ENCODE measurements at places on chromosomes 7 and 10.

DNA sequence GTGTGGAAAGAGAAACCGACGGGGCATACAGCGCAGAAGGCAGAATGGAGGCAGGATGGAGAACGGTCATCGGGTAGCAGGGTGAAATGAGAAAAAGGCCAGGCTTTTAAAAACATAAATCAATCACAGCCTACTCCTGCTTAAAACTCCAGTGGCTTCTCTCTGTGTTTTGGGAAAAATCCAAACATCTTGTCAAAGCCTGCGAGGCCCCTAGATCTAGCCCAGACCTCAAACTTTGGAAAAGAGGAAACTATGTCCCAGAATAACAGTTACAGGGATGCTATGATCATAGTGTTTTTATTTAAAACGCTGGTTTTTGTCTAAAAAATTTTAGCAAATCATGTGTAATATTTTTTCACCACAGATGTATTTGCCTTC, 41.1 kb downstream of the PPP1R3C start:
- H3K4me1 ChIP-seq = peaks cover 100% of the 10 kb centered on the region
- DNase-seq = no peak
- no peaks in the 10 kb centered on the region for H3K27me3 ChIP-seq
- peak overlapping the region; percentile 97 for H3K27ac ChIP-seq
- H3K36me3 ChIP-seq = no peaks in the 10 kb centered on the region

DNA sequence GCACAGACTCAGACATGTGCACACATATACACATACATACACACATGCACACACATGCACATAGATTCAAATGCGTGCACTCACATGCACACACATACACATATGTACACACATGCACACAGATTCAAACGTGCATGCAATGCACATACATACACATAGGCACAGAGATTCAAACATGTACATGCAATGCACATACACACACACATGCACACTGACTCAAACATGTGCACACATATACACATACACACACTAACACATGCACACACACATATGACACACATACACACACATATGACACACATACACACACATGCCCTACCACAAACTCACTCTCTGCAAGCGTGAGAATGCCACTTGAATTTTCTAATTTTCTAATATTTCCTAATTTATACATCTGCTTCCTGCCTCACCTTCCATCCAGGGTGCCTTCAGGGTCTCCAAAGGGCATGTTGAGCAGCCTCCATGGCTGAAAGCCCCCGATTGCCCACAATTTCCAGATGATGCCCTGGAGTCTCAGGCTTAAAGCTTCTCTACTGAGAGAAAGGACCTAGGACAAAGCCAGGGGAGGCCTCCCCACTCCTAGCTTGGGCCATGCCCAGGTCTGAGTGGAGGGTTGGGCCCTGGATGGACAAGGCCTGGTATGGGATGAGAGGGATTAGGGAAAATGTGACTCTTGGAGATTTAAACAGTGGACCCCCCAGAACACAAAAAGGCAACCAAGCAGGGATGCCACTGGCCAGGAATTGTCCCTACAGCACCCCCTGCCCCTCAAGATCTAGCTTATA, 487.1 kb downstream of the TCERG1L start:
- H3K4me1 ChIP-seq = no peaks in the 10 kb centered on the region
- H3K36me3 ChIP-seq = no peaks in the 10 kb centered on the region
- H3K4me3 ChIP-seq = no peak overlapping the region
- no peaks in the 10 kb centered on the region for H3K27me3 ChIP-seq

DNA sequence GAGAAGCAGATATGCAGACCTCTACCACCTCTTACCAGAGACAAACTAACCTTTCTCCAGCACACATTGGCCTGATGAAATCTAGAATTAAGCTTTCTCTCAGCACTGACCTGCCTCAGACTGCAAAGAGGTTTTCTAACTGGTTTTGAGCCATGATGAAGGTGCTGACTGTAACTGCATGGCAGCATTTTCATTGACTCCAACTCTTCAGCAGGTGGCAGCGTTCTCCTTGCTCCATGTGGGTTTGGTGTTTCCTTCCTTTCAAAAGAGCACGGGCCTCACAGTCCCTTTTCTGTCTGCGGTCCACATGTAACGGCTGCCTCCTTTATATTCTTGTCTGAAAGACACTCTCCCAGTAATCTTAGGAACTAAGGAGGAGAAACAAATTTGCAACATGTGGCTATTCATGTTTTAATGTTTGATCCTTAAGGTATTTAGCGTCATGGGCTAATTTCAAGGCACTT, 12.6 kb downstream of the KLLN start:
- no peak overlapping the region for H3K4me3 ChIP-seq
- no peaks in the 10 kb centered on the region for H3K27me3 ChIP-seq
- H3K27ac ChIP-seq = no peak overlapping the region
- H3K36me3 ChIP-seq = no peaks in the 10 kb centered on the region
- DNase-seq = no peak

DNA sequence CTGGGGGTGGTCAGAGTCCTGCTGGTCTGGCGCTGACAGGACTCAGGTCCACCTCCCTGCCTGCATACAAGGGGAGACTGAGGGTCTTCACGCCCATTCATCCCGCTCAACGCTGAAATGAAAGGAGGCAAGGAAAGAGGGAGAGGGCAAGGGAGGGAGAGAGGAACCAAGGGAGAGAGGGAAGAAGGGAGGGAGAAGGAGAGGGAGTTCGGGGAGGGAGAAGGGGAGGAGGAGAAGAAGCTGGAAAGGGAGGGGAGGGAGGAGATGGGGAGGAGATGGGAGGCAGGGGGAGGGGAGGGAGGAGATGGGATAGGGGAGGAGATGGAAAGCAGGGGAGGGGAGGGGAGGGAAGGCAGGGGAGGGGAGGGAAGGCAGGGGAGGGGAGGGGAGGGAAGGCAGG, 69.4 kb upstream of the INPP5A start:
- H3K4me1 ChIP-seq = peaks cover 48% of the 10 kb centered on the region
- H3K36me3 ChIP-seq = no peaks in the 10 kb centered on the region
- H3K4me3 ChIP-seq = no peak overlapping the region
- H3K27me3 ChIP-seq = no peaks in the 10 kb centered on the region
- DNase-seq = no peak

- H3K36me3 ChIP-seq = no peaks in the 10 kb centered on the region
- H3K27ac ChIP-seq = no peak overlapping the region
- DNase-seq = no peak
- H3K4me3 ChIP-seq = no peak overlapping the region
- peaks cover 17% of the 10 kb centered on the region for H3K4me1 ChIP-seq
Observed at GRCh38 chr7:140054751-140055150, 8.0 kb downstream of the PARP12 start.

- no peaks in the 10 kb centered on the region for H3K36me3 ChIP-seq
- H3K4me3 ChIP-seq = no peak overlapping the region
- no peak overlapping the region for H3K27ac ChIP-seq
- H3K4me1 ChIP-seq = peaks cover 8% of the 10 kb centered on the region
- H3K27me3 ChIP-seq = no peaks in the 10 kb centered on the region
- no peak for DNase-seq
Observed at GRCh38 chr10:124640538-124641231, 103.5 kb downstream of the FAM53B start.

GRCh38 chr7:137080516-137081203, 212.2 kb downstream of the CHRM2 start:
- H3K4me1 ChIP-seq = no peaks in the 10 kb centered on the region
- H3K36me3 ChIP-seq = no peaks in the 10 kb centered on the region
- no peak for DNase-seq
- no peak overlapping the region for H3K27ac ChIP-seq

GRCh38 chr7:132430041-132430855, 146.0 kb downstream of the PLXNA4 start:
- peaks cover 15% of the 10 kb centered on the region for H3K4me1 ChIP-seq
- H3K4me3 ChIP-seq = no peak overlapping the region
- DNase-seq = no peak
- H3K27me3 ChIP-seq = no peaks in the 10 kb centered on the region
- H3K36me3 ChIP-seq = no peaks in the 10 kb centered on the region
- H3K27ac ChIP-seq = no peak overlapping the region

DNA sequence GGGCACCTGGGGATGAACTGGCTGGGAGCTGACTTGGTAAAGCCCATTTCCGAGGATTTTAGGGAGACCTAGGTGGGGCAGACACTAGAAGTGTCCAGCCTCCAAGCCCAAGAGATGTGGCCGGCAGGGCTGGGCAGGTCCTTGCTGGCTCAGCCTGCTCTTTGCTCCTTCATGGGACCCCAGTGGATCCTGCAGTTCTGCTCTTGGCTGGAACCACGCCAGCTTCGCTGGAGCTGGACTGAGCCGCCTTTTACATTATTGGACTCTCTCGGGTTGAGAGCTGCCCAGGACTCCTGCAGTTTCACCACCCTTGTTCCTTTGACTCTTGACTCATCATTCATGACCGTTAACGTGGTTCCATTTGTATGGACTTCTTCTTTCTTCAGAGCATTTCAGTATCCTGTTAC, 5.7 kb downstream of the PPIF start:
- peaks cover 21% of the 10 kb centered on the region for H3K36me3 ChIP-seq
- H3K4me1 ChIP-seq = peaks cover 10% of the 10 kb centered on the region
- no peaks in the 10 kb centered on the region for H3K27me3 ChIP-seq
- DNase-seq = no peak

DNA sequence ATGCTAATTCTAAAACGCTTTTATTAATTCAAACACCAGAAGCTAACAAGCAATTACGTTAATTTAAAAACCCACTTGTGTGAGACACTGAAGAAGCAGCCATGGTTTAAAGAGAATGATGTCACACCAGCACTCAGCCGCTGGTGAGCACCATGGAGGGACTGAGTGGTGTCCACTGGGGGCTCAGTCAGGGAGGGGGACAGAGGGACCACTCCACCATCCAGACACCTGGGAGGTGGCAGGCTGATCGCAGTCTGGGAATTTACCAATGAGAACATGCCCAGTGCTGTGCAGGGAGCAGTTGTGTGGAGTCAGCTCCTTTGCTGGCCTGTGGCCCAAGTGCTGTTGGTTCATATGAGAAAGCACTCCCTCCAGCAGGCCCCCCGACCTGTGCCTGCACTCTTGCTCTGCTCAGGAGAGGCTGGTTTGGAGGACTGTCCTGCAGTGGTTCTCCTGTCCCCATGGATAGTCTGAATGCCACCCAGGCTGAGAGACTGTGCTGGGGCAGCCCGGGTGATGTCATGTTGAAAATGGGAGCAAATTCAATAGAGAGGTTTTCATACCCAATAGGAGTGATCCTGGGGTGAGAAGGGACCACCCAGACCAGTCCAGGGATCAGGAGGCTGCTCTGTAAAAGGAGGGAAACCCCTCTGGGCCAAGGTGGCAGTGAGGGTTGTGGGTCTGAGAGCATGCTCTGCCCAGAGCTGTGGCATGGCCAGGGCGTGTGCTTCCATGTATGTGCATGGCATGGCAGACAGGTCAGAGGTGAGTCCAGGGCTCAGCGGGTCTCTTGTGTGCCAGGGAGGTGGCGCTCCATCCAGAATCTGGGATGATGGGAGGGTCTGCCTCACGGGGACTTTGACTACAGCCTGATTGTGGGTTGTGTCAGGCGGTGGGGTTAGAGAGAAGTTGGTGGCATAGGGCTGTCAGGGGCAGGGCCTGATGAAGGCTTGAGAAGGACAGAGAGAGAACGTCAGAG, 12.7 kb downstream of the ADCY1 start:
- H3K27ac ChIP-seq = no peak overlapping the region
- no peaks in the 10 kb centered on the region for H3K4me1 ChIP-seq
- H3K4me3 ChIP-seq = no peak overlapping the region
- H3K36me3 ChIP-seq = no peaks in the 10 kb centered on the region
- H3K27me3 ChIP-seq = no peaks in the 10 kb centered on the region

DNA sequence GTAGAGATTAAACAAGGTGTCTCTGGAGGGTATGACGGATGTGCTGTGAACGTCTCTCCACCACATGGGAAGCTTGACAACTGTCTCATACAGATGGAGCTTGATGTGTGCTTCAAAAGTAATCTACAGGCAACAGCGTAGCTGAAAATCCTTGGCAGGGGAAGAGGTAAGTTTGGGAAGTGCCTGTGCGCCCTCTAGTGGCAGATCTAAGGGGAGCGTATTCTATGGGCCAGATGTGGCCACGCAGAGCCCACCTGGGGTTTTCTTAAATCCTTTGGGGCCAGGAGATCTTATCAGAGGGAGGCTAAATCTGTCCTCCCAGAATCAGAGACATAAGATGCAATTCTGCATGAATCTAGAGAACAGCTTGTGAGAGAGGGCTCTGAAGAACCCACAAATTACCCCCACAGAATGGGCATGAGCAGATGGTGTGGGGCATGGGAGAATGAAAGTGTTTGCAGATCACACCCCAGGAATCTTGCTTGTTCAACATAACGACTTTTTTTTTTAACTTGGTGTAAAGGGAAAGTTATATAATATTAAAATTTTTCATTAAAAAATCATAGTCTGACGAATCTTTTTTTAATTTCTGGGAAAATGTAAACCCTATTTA, 91.2 kb upstream of the MPP7 start:
- H3K27me3 ChIP-seq = no peaks in the 10 kb centered on the region
- H3K4me1 ChIP-seq = no peaks in the 10 kb centered on the region
- H3K27ac ChIP-seq = no peak overlapping the region
- peak; percentile 18 for DNase-seq
- no peak overlapping the region for H3K4me3 ChIP-seq
- H3K36me3 ChIP-seq = no peaks in the 10 kb centered on the region

DNA sequence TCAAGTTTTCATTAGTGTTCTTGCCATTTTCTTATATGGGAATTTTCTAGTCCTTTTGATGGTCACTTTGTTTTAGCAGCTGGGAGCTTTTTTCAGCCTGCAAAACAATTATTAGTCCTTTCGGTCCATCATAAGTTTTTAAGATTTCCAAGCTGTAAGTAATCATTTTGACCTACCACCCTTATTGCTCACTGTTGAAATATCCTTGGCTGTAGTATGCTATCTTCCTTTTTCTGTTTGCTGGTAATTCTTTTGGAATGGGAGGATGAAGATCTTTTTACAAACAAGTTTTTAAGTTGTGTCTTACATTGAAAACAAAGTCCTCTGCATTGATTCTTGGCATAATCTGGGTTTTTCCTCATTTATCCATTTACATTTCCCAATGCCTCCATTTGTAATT, 24.0 kb downstream of the BZW2 start:
- no peaks in the 10 kb centered on the region for H3K36me3 ChIP-seq
- no peaks in the 10 kb centered on the region for H3K4me1 ChIP-seq
- no peaks in the 10 kb centered on the region for H3K27me3 ChIP-seq
- no peak for DNase-seq
- no peak overlapping the region for H3K4me3 ChIP-seq

DNA sequence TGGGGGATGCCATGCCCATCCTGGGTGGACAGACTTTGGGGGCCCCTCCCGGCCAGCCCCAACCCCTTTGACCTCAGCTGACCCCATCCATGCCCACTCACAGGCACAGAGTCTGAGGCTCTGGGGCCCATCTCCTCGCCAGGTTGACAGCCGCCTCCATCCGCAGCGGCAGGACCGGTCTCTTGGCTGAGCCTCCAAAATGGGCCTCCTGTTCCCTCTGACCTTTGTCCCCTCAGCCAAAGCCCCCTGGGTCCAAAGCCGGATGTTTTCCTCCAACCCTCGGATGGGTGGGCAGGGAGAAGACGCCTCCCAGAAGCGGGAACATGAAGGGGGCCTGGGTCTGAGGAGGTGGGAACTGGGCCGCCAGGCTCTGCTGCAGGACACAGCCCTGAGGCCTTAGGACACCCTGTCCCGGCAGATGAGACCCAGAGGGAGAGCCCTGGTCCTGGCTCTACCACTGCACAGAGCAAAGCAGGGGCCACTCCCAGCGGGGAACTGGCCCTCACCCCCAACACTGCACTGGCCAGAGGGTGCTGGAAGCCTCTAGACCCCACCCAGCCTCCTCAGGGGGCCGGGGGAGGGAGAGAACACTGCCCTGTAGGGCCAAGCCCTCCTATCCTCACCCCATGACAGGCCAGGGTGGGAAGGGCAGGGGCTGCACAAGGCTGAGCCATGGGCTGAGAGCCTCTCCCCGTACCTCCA, 12.6 kb downstream of the PDGFA start:
- H3K4me1 ChIP-seq = peaks cover 37% of the 10 kb centered on the region
- H3K27me3 ChIP-seq = no peaks in the 10 kb centered on the region
- H3K4me3 ChIP-seq = no peak overlapping the region
